ENCODE measurements at places on chromosomes 3 and 15. TPM values are rescaled to one million over a fixed set of nuclear protein-coding genes. Genes with fewer than 3 reads are reported as not detected.

PLA2G4F gene
- not detected for total RNA-seq

STAC gene
- total RNA-seq = not detected

PP2D1 gene
- total RNA-seq = not detected

ECE2 gene
- total RNA-seq = not detected

ZNF774 gene
- total RNA-seq = 1.6 TPM

DNA sequence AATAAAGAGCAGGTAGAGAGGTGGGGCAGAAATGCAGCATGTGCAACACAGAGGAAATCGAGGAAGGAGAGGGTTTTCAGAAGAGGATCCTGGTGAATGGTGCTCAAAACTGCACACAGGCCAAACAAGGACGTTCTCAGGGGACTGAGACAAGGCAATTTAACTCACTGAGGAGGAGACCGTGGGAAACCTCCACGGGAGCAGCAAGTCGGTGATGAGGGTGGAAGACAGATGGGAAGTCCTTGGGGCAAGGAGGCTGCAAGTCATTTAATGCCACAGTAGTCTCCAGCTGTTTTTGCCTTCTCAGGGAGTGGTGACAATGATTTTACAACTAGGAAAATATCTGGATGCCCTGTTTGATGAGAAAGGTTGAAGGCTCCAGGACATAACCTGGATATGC, 11.5 kb upstream of the PDIA5 start:
- no peak for DNase-seq

DNA sequence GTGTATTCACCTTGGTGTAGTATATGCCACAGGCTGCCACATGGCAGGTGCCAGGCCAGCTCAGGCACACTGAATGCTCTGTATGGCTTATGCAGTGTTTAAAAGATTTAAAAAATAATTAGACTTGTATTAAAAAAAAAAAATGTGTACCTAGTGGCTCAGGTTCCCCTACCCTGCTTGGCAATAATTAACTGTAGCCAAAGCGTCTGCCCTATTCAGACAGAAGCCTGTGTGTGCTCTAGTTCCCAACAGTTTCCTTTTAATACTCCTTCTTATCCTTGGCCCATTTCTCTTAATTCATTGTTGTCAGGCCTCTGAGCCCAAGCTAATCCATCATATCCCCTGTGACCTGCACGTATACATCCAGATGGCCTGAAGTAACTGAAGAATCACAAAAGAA, 752.2 kb upstream of the CFAP20DC start:
- no peak for DNase-seq

Data from OCI-LY7 (cell line).